ENCODE measurements at places on chromosomes 4 and X.

DNA sequence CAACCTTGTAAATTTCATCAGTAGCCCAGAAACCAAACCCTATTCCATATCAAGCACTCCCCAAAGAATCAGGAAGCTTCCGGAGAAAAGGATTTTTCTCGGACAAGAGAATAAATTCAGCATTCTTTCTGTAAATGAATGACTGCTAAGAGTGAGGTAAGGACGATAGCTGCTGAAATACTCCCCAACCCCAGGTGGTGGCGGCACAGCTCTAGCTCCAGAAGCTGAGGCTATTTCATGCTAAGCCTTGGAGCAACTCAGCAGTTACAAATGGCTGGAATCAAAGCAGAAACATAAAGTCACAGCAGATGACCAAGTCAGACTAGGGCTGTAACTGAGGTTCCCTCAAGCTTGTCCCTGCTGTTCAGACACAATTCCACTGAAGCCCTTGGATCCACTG, 13.9 kb upstream of the PCDH19 start:
- no peak for DNase-seq

DNA sequence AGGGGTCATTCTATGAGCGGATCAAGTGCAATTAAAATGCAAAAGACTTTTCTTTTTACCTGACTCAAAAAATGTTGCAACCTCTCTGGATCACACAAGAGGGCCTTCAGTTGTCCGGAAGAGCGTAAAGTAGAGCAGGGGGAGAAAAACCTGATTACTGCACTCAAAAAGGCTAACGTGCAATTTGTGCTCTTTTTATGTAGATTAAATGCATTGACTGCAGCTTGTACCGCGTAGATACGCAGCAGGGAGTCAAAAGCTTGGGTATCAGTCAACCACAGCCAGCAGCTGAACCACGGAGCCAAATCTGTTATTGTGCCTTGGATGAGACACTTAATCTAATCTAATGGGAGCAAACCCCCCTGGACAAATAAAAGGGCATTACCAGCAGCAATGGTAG, 107.3 kb upstream of the RAI2 start:
- no peak for DNase-seq

- DNase-seq = no peak
Observed at GRCh38 chrX:153533091-153533490, 15.6 kb downstream of the ATP2B3 start.

- no peak for DNase-seq
Observed at GRCh38 chr4:29289118-29289517, 1431.1 kb upstream of the PCDH7 start.

DNA sequence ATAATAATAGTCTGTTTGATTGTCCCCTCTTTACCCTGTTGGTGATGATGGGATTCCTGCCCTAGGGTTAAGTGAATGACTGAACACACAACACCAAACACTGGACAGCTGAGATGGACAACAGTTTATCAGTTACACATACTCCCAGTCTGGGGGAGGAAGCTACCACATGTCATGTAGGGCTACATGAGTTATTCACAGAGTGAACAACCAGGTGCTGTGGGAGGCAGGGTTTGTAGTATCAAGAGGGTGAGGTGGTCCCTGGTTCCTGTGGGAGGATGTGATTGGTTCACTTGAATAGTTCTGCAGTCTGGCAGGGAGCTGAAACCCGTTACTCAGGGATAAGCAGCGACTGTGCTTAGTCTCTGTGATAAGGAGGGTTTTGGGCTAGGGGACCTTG, 88.8 kb upstream of the AP1S2 start:
- no peak for DNase-seq

GRCh38 chrX:148940411-148940996, 440.1 kb downstream of the AFF2 start:
- DNase-seq = no peak

- DNase-seq = no peak
Observed at GRCh38 chr4:187258651-187259401, 535.2 kb upstream of the FAT1 start.

GRCh38 chr4:56229947-56230346, 157.3 kb downstream of the AASDH start:
- DNase-seq = no peak

GRCh38 chrX:154648931-154649330, 4.4 kb downstream of the CTAG2 start:
- no peak for DNase-seq

DNA sequence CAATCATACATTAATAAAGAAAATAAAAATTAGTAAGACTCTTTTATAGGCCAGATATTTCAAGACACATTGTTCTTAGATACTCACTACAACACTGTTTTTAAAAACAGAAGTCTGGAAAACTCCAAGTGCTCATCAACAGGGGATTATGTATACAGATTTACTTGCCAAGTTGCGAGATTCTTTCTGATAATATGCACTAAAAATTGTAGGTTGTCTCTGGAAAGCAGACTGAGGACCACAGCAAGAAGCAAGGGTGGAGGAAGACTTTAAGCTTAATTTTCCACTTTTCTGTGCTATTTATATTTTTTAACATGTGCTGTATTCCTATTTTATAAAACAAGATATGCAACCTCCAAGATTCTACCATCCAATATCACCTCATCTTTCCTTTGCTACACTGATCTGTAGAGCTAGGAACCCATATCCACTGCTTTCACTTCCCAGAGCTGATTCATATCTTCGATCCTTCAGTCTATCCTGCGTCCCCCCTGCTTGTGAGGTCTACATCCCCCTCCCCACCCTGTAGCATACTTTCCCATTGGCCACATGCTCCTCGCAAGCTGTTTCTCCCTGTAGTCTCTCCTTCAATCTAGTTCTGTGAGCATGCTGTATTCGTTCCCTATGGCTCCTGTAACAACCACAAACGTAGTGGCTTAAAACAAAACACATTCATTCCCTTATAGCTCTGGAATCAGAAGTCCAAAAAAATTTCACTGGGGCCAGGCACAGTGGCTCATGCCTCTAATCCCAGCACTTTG, 15.7 kb downstream of the SOD3 start:
- DNase-seq = no peak

DNA sequence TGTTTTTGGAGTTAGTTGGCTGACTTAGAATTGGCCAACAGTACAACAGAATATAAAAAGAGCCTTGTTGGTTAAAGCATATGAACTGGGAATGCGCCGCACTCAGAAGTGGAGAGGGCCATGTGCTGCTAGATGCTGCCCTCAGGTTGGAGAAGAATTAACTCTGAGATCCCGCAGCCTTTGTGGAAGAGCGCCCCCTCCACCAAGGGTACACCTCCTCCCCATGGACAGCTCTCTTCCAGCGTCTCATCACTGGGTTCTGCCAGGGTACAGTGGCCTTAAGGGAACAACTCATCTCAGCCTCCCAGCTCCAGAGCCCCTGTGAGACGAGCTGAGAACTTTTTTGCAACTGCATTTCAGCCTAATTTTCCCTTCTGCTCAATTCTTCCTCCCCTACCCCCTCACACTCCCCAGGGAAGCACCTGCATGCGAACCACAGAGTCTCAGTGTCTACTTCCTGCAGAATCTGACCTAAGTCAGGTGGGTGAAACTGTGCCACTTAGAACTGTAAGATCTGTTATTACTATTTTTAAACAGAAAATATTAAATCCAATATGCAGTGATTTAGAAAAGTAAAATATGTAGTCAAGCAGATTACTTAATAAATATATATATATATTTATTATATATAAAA, 380.6 kb downstream of the RAB28 start:
- no peak for DNase-seq

DNA sequence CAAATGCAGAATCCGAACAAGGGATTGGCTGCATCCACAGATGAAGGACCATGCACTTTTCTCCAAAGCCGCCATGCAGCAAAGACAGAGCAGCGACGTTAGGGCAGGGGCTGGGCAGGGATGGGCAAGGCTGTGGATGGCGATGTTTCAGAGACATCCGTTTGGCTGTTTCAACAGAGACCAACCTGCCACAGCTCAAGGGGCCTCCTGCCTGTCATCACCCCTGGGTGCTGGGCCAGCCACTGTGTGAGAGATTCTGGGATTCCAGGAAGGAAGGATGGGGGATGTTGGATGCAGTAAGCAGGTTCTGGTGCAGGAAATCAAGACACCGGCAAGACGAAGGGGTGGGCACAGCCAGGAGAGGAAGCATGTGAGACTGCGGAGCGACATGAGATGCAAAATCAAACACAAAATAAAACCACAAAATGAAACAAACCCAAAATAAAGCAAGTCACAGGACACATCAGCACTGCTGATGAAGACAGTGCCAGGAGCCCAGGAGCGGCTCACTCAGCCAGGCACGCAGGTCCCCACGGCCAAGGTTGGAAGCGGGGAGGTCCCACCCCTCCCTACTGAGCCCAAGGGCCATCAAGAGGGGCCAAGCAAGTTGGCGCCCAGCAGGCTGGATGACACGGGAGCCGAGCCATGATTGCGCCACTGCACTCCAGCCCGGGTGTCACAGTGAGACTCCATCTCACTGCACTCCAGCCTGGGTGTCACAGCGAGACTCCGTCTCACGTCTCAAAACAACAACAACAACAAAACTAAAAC, 68.1 kb downstream of the FAM53A start:
- no peak for DNase-seq

DNA sequence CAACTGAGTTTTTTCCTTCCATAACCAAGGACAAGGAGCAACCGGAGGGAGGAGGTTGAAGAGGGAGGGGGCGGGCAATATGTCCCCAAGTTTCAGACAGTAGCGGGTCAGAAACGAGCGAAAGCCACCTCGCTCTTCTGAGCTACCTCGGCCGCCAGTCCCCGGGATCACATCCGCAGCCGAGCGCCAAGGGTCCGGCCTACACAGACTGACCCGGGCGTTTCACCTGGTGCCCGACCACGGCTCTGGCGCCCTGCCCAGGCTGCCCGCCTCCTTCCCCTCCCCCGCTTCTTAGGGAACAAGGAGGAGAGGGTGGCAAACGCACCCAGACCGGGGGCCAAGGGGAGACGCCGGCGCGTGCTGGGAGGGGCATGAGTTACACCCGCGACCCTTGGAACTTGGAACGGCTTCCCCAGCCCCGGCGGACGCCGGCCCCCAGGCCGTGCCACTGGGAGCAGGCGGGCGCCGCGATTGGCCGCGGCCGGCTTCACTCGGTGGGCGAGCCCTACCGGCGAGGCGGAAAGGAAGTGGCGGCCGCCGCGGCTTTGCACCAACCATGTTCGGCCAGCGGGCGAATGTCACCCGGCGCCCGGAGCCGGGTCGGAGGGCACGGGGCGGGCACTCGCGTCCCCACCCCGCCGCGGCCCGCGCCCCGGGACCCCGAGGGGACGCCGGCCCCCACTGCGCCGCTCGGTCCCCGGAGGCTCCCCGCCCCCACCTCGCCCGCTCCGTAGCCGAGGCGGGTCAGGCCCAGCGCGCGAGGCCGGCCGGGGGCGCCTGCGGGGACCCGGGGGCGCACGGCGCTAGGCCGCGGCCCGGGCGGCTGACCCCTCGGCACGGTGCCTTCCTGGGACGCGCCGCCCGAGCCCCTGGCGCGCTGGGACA, 1.5 kb downstream of the IRF2 start:
- peak; percentile 42 for DNase-seq

DNA sequence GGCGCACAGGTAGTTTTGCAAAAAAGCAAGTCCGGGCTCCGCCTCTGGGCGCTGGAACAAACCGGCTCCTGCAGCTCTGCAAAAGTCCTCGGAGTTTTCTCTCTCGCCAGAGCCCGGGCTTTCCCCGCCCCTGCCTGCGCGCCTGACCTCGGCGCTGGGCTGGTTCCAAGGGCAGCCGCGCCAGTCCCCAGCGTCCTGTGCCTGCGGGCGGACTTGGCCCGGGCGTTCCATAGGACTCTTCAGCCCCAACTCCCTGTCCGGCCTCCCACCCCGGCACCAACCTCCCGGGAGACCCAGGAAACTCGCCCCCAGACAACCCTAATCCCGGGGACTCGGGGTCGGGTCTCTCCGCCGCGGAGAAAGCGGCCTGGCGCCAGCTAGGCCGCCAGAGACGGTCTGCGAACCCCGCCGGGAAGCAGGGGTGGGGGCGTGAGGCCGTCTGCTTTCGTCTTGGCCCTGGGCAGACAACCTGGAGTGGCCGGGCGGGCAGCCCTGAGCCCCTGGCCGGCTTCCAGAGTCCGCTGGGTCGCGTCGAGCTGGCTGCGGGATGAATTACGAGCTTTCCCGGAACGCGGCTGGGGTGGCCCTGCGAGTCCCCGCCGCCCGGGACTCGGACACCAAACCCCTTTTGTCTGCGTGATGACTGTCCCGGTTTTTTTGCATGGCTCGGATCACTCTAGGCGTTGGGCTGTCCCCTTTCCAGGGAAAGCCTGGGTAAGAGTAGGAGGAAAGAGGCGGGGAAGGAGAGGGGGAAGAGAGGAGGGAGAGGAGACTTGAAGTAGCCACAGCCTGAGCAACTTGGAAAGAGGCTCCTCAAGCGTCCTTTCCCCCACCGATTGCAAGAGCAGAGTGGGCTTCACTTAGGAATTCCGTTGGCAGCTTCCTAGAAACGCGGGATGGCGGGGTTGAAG, 916 bp downstream of the MXRA5 start:
- no peak for DNase-seq

DNA sequence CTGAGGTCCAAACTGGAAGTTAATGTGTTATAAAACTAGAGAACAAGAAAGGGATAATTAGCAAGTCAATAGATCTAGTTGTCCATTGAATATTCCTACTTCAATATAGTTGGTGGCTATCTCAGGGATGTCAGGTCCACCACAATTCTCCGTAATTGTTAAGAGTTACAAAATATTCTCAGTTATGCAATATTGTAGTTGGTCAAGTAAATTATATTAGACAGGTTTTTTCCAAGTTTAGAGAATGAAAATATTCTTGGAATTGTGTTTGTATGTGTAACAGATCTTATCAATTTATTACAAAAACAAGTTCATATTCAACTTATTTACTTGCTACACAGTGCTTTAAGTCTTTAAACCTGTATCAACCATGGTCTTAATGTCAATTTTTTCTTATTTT, 547.4 kb downstream of the SPRY1 start:
- DNase-seq = no peak

GRCh38 chr4:46404981-46405380, 15.1 kb upstream of the GABRA2 start:
- DNase-seq = no peak

GRCh38 chrX:54891573-54891972, 29.1 kb upstream of the TRO start:
- DNase-seq = no peak

- DNase-seq = no peak
Observed at GRCh38 chrX:100355680-100356079, 54.4 kb downstream of the PCDH19 start.

GRCh38 chrX:112636951-112637581, 42.7 kb downstream of the LHFPL1 start:
- no peak for DNase-seq

DNA sequence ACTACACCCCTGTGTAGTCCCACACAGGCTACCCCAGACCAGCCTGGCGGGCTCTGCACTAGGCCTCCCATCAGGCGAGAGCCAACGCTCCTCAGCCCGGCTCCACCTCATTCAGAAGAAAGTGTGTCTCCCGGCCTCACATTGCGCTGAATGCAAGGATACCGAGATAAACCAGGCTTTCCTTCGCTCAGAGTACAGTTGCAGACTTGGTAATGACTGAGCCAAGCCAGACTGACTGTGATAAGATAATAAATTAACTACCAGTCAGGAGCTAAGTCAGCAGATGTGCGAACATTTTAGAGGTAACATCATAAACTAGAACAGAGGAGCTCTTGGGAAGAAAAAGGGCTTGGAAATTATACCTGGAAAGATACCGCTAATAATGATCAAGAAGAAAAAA, 397.6 kb downstream of the TRIML1 start:
- no peak for DNase-seq

- no peak for DNase-seq
Observed at GRCh38 chr4:168877511-168878491, 132.3 kb downstream of the CBR4 start.

GRCh38 chrX:29671421-29671820, 543.9 kb upstream of the MAGEB2 start:
- no peak for DNase-seq

Data from stimulated activated naive CD4-positive, alpha-beta T cell treated with Interleukin-2 at 50 U/mL for 16 hours (primary cell).